Bronchial epithelial cell (primary cell): ENCODE measurements at places on chromosomes 1 and 21.

GRCh38 chr1:245591346-245592188 lies 436.8 kb downstream of the KIF26B start:
- no peak for DNase-seq

GRCh38 chr1:179313004-179313403 lies 19.4 kb downstream of the SOAT1 start:
- no peak for DNase-seq

DNA sequence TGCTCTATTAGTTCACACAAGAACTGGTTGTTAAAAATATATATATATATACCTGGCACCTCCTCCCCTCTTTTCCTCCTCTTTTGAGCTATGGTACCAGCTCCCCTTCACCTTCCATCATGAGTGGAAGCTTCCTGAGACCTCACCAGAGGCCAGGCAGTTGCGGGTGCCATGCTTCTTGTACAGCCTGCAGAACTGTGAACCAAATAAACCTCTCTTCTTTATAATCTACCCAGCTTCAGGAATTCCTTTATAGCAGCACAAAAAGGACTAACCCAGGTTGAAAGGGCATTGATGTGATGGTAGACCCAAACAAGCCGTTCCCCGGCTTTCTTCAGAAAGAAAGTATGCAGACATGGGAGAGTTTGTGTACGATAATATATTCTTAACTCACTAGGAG lies 14.9 kb downstream of the RSPH1 start:
- DNase-seq: no peak

DNA sequence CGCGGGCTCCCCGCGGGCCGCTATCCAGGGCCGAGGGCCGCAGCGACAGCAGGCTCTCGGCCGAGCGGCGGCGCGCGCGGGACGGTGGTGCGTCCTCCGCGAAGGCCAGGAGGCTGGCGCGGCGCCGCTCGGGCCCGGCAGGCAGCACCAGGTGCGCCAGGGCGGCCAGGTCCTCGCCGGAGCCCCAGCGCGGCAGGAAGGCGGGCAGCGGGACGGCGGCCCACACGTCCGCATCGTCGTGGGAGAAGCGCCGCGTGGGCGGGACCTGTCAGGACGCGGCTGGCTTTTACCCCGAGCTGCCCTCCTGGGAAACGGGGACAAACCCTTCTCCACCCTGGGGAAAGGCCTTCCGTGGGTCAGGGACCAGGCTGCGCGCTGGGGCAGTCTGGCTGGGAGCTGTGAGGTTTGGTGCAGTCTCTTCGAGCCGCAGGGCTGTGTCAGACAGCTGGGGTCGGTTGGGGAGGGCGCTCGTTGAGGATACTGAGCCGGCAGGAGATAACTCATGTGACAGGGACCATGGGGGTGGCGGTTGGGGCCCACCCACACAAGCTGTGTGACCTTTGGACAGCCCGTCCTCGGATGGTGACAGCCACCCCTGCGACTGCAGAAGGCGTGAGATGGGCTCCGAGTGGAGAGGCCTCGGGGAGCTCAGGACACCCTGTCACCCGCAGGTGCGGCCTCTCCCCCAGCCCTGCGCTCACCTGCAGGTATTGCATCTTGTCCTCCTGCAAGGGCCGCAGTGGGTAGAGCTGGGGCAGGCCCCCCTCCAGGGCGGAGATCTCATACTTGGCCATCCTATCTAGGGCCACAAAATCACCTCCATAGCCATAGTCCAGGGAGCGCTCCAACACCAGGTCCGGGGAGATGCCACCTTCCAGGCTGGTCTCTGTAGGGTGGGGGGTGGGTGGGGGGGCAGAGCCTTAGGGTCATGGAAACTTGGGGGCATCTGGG lies 6.0 kb downstream of the HES3 start:
- no peak for DNase-seq

DNA sequence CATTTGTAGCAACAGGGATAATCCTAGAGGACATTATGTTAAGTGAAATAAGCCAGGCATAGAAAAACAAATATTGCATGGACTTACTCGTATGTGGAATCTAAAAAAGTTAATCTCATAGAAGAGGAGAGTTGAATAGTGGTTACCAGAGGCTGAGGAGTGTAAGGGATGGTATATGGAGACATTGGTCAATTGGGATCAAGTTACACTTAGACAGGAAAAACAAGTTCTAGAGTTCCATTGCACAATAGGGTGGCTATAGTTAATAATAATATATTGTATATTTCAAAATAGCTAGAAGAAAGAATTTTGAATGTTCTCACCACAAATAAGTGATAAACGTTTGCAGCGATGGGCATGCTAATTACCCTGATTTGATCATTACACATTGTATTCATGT lies 354.6 kb downstream of the SEC16B start:
- DNase-seq: peak; percentile 75

DNA sequence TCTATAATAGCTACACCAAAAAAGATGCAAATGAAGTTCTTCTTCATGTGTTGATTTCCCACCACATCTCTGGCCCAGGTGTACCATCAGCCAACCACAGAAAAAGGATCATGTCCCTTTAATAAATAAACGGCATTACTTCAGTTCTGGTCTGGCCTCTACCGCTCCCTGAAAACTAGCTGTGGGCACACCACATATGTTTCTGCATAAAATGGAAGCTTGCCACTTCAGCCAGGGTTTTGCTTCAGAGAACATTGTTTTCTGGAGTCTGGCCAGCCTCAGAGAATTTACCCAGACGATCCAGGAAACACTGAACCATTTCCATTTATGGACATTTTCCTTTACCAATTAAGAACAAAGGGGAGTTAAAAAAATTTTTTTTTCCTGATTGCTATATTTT lies 5.8 kb upstream of the LAMC2 start:
- peak; percentile 56 for DNase-seq

- DNase-seq: peak; percentile 63
These were observed 376.9 kb downstream of the HHIPL2 start for GRCh38 chr1:222171005-222171404.
